ENCODE measurements at places on chromosomes 7 and 10. TPM values are rescaled to one million over a fixed set of nuclear protein-coding genes. Genes with fewer than 3 reads are reported as not detected.

The CNNM2 gene
- total RNA-seq, result 4.7 TPM

The GNGT1 gene
- total RNA-seq, result not detected

The PTPRN2 gene
- not detected for total RNA-seq

- DNase-seq, result no peak
Observed at GRCh38 chr7:28123752-28124151, 56.8 kb downstream of the JAZF1 start.

DNA sequence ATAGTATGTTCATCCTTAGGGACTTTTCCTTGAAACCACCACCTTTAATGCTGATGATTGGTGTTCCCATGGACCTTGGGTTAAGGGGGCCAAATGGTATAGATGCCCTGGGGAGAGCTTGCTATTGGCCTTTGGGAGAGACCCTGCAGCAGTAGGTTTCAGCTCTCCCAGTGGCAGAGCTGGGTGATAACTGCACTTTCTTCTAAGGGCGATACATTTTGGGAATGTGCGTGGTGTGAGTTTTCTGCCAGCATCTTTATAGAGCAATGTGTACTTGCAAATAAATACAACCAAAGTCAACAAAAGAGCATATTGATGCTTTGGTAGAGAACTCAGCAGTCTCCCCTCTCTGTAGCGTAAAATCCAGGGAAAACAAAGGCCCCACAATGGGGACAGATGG is 404.1 kb downstream of the PAXIP1 start:
- no peak for DNase-seq

GRCh38 chr10:26741368-26741767 is 43.9 kb downstream of the PDSS1 start:
- no peak for DNase-seq

DNA sequence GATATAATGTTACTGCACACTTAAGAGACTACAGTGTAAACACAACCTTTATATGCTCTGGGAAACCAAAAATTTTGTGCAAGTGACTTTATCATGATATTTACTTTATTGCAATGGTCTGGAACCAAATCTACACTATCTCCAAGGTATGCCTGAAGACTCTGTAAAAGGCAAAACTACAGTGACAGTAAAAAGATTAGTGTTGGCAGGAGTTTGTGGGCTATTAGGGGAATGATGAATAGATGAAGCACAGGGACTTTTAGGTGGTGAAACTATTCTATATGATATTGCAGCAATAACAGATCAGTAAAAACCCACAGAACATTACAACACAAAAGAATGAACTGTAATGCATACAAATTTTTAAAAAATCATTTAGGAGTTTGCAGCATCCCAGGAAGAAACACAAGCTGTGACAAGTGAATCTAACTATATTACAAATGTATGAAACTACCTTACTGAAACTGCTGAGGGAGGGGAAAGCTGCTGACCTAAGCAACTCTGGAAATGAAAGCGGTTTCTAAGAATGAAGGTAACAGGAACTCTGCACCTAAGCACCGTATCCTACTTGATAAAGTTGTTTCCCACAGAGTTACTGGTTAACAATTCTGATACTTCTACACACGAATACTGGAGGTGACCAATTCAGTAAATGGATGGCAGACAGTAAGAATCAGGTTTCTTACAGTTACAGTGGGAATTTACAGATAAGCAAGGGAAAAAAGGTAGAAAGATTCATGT is 82.6 kb downstream of the ATE1 start:
- no peak for DNase-seq

- DNase-seq, result no peak
Observed at GRCh38 chr7:86745013-86745745, 101.5 kb downstream of the GRM3 start.

DNA sequence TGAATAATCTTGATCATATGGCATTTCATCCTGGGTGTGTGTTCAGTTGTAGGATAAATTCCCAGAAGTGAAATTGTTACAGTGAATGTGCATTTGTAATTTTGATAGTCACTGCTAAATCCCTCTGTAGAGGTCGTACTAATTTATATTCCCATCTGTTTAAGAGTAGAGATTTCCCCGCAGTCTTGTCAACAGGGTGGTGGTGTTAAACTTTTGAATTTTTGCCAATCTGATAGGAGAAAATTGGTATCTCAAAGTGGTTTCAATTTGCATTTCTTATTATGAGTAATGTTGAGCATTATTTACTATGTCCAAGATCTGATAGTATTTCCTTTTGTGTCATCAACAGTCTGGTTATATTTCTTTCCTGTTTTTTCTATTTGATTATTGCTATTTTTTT is 101.7 kb downstream of the AUTS2 start:
- no peak for DNase-seq

DNA sequence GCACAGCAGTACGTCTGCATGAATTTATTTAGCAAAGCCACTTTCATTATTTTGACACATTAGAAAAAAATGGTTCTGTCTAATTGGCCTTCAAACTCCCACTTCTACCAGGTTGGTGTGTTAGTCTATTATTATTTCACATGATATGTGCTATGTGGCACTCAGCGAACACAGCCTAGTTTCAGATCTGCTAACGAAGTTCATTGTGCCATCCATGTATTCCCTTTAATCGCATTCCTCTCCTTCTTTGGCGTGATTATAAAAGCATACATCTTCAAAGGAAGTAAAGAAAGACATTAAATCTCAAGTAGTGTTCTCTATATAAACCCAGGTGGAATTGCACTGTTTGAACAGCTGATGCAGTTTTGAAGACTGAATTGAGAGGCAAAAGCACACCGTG is 96.4 kb upstream of the CACNA2D1 start:
- DNase-seq, result no peak

DNA sequence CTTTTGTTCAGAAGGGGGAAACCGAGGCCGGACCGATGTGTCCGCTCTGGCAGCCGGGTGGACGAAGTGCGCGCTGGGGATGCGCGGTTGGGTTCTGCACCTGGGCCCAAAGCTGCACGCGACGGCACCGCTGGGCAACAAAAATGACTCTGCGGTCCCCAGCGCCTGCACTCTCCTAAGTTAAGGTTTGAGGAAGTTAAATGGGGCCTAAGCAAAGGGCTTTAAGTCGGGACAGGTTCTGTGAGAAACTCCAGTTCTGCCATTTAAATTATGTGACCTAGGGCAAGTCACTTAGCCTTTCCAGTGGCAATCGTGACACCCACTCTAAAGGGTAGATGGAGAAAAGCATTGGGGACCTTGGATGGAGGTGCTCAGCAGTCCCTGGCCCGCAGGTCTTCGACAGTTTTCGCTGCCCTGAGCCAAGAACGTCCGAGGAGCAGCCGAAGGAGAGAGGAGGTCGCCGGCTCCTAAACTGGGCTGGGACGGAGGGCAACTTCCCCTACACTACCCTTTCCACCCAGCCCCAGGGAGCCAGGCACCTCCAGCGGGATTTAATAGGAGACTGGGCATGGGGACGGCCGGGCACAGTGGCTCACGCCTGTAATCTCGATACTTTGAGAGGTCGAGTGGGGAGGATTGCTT is 534 bp upstream of the ACBD5 start:
- DNase-seq, result peak; percentile 24

DNA sequence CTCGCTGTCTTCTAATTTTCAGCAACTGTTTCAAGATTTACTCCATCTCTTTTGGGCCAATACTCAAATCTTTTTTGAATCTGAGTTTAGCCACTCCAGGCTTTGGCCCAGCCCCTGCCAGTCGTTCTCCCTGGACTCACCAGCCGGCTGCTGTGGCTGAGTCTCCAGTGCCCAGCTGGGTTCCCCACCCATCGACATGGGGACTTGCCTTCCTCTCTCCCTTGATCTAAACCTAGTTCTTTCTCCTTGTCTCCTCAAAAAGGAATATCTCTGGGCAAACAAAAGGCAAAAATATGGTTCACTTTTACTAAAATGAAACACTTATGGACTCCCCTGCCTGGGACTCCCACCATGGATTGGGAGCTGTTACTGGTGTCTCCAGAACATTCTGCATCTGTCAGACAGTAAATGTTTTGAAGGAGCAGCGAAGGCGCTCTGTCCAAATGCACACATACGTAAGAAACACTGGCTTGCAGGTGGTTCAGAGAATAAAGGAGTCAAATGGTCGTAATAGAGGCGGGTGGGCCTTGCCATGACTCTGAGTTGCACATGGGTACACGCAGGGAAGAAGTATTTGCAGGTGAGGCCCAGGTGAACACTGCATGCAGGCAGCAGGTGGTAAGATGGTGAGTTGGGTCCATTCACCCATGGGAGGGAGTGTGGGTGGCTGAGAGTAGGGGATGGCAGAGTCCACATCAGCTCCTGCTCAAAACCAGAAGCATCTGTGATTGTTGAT is 35.5 kb upstream of the HABP2 start:
- no peak for DNase-seq

- no peak for DNase-seq
Observed at GRCh38 chr10:17475661-17476060, 21.3 kb upstream of the ST8SIA6 start.

DNA sequence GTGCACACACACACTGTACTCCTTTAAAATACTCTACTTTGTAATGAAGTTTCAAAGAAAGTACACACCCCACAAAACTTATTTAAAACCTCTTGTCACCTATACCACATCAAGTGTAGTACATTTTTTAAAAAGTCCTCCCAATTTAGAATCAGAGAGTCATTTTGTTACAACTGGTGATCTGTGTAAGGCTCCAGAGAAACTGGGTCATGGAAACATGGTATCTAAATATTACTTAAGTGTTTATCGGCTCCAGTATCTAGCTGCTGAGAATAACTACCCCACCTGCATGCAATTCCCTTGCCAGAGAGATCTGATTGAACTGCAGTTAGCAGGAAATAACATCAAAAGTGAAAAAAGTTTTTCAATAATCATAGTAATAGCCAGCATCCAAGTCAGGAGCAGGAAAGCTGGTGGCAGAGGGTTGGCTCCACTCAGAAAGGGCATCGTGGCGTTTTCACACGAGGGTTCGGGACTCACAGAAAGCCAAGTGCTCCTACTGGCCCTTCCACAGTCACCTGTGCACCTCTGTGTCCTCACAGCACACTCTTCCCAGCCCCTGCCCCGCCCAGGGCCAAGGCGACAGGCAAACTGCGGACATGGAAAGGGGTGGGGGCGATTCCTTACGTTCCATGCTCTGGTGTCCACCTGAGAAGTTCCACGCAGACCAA is 6.5 kb downstream of the RGS10 start:
- DNase-seq, result no peak

GRCh38 chr7:49255054-49255453 is 330.7 kb downstream of the CDC14C start:
- DNase-seq, result peak; percentile 50

DNA sequence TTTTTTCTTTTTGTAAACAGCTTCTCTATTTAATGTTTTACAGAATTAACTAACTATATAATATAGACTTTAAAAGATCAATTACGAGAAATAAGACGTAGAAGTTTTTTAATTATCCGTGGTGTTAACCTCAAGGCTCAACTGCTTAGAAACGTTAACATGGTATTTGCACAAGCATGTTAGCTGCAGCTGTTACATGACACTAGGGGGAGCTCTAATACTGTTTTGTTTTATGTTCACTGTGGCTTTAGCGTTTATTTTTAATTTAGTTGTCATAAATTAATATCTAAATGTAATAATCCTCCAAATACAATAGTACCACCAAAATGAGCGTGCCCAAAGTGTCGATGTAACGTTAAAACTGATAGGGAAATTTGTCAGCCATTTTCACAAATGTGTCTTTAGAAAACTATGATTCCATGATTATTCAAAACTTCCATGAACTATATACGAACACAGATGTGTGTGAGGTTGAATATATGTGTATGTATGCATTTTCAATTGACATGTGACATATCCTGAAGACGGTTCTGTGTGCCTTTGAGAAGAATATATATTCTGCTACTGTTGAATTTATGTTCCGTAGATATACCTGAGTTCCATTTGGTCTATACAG is 828.8 kb upstream of the MBL2 start:
- DNase-seq, result peak; percentile 13

- DNase-seq, result no peak
Observed at GRCh38 chr7:80247144-80247543, 112.5 kb downstream of the GNAI1 start.

GRCh38 chr7:159071260-159071659 is 73.4 kb downstream of the VIPR2 start:
- no peak for DNase-seq

GRCh38 chr7:96069401-96069800 is 252.5 kb downstream of the SLC25A13 start:
- DNase-seq, result no peak

- DNase-seq, result peak; percentile 74
Observed at GRCh38 chr7:100865372-100865911, 1.7 kb upstream of the TRIP6 start.

- DNase-seq, result no peak
Observed at GRCh38 chr7:28638914-28639313, 226.6 kb downstream of the CREB5 start.

GRCh38 chr10:110546499-110547110 is 20.9 kb upstream of the SMC3 start:
- no peak for DNase-seq

DNA sequence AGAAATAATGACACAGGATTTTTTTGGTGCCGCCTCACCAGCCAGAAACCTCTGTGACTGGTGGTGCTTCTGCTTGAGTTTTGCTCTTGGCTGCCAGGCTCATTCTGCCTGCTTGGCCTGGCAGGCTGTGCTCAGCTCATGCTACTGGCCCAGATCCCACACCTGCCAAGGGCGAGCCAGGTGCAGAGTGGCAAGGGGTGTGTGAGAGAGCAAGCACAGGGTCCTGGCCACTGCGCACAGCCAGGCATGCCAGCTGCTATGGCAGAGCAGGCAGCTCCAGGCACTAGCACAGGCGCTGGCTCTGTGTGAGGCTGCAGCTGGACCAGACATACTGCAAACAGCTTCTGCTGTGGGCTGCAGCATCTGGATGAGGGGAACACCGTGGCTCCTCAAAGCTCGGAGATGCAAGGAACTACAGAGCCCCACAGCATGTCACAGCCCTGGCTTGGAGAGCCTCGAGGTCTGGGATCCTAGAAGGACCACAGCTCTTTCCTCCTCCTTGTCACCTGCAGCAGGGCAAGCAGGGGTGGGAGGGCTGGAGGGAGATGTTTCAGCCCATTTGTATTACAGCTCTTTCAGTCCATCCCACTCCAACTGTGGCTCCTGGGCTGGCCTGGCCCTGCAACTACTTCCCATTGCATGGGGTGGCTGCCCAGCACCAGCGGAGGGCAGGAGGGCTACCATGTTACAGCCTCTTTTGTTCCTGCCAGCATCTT is 313.4 kb upstream of the SEMA3C start:
- no peak for DNase-seq

- no peak for DNase-seq
Observed at GRCh38 chr10:3901370-3901769, 116.4 kb upstream of the KLF6 start.

- DNase-seq, result peak; percentile 61
Observed at GRCh38 chr10:73096041-73096448, 621 bp downstream of the P4HA1 start.

GRCh38 chr10:32073659-32074058 is 17.4 kb upstream of the KIF5B start:
- no peak for DNase-seq

Data from HT1080 (cell line).